Activated CD4-positive, alpha-beta T cell treated with anti-CD3 and anti-CD28 coated beads for 4 hours (primary cell): ENCODE measurements at places on chromosomes 6 and 20.

- no peak for DNase-seq
Observed at GRCh38 chr6:163323274-163323673, 91.2 kb upstream of the QKI start.

DNA sequence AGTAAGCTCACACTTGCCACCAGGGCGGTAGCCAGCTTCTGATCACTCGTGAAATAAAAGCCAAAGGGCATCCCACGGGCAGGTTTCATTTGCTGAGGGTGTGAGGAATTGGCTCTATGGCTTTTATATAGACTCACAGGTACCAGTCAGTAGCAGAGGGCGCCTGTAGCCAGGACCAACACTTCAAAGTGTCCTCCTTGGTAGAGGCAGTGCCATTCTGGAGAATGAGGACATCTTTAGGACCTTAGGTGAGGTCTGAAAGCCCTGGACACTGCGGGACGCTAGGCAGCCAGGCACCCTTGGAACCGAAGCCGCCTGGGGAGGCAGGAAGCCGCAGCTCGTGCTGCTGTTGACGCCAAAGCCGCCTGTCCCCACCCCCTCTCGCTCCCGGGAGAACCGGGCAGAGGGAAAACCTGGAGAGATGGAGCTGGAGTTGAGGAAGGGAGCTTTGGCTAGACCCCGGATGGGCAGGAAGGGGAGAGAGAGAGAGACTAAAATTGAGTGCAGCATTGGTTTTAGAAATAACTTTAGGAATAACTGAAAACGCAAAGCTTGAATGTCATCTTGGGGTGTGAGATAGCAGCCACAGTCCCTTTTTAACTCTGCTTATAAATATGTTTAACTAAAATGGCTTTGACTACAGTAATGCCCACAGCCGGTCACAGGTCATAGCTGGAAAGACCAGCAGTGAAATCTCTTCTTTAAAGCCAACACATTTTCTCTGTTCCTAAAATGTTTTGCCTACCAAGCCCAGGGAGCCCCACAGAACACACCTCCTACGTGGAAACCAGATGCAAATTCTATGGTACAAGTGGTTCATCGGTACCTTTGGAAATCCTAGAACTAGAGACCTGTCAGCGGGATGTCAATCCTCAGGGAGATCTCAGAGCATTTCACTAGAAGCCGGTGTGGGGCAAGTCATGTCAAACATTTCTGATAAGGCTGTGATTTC, 128.5 kb upstream of the CDYL start:
- DNase-seq, result no peak

GRCh38 chr20:63435552-63435951, 36.9 kb downstream of the KCNQ2 start:
- no peak for DNase-seq

GRCh38 chr6:10441004-10441654, 26.3 kb upstream of the TFAP2A start:
- DNase-seq, result no peak

- no peak for DNase-seq
Observed at GRCh38 chr6:161003336-161003735, 11.8 kb downstream of the MAP3K4 start.

GRCh38 chr6:32045811-32046449, 7.7 kb downstream of the CYP21A2 start:
- DNase-seq, result no peak
